ENCODE measurements at places on chromosomes 3 and 15. TPM values are rescaled to one million over a fixed set of nuclear protein-coding genes. Genes with fewer than 3 reads are reported as not detected.

GRCh38 chr15:44529864-44530604 lies 6.9 kb upstream of the EIF3J start:
- DNase-seq = no peak

DNA sequence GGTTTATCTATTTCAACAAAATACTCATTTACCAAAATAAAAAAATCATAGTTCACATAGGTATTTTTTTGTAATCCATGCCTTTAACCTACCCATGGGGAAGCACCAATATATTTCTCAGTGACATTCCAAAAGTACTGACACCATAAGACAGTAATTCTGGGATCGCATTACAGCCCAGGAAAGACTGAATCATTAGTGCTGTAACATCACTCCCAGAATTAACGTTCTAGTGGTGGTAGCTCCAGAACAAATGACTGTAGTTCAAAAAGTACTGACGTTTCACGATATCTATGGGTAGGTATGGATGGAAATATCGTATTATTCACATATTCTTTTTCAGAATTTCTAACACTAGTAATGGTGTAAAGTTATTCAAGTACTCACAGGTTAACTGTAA lies 54.3 kb upstream of the NEK10 start:
- DNase-seq = no peak

The SV2B gene
- total RNA-seq = 2.6 TPM

GRCh38 chr15:36757189-36757814 lies 177.9 kb downstream of the CDIN1 start:
- no peak for DNase-seq

DNA sequence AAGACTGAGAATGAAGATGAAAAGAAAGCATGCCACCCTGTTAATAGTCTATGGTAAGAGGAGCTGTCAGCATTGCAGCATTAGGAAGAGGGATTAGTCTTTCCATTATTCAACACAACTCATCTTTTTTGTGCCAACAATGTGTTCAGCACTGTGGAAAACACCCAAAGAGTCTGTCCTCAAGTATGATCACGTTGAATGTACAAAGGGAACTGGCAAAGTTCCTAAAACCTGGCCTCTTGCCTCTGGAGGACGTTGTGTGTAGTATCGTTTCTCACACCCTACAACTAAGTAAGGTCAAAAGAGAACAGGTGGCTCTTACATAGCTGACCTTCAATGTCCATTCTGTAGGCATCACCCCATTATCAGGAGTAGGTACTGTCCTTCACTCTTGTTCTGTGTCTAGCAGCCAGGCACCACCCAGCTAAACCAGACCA lies 147.9 kb upstream of the THBS1 start:
- DNase-seq = no peak
